Peyer's patch (tissue), 4 donors: ENCODE measurements at places on chromosomes 16 and 17. TPM values are rescaled to one million over a fixed set of nuclear protein-coding genes. Genes with fewer than 3 reads are reported as not detected.

GRCh38 chr17:56262803-56263202 is 109.5 kb downstream of the ANKFN1 start:
- no peak for DNase-seq

GRCh38 chr17:74099442-74100340 is 103.8 kb upstream of the RPL38 start:
- DNase-seq, result no peak

MRM3 gene
- total RNA-seq, result 17.0 TPM

- DNase-seq, result peak; percentile 95
These were observed at the start of gene NATD1 for GRCh38 chr17:21252796-21253645. Gene NATD1, minus strand, starts transcription at chr17:21253410. Its CDS starts 146 bp downstream, at chr17:21253264.

CFAP97D1 gene
- total RNA-seq, result not detected

DNA sequence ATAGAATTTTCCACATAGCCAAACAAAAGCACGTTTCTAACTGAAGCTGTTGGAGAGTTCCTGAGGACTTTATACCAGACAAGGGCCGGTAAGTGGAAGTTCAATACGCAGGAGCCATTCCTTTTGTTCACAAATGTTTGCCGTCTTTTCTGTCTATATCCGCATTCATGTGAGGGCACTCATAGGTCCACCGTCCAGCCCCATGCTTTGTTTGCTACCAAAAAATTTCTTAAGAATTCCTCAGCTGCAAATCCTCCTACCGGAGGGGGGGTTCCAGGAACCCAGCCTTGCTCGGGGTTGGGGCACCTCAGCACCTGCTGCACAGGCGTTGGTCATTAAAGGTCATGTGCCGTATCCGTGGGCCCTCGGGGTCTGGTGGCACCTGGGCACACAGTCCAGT is 276.8 kb downstream of the SEC14L1 start:
- no peak for DNase-seq

DNA sequence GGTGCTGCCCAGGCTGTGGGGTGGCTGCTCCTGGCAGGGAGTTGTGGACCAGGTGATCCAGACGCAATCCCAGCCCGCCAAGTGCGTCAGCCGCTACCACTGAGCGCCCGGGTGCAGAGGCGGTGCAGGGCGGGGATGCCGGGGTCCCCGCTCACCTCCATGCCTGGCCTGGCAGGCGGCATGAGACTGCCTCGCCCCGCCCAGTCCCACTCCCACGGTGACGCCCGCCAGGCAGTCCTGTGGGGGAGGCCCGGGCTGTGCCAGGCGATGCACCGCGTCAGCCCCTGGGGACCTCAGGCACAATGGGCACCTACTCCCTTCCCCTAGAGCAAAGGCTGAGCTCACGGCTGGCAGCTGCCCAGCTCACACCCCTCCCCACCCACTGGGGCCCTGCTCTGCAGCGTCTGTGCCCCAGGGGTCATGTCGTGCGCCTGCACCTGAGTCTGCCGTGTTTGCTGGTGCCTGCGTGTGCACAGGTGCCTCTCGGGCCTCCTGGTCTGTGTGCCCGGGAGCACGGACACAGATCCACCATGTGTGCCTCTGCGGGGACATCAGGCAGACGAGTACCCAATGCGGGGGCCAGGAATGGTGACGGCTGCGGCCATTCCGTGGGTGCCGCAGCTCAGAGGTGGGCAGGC is 5.3 kb downstream of the RPUSD1 start:
- no peak for DNase-seq

HSD17B1 gene
- not detected for total RNA-seq

- no peak for DNase-seq
These were observed 2.0 kb upstream of the RASL10B start for GRCh38 chr17:35729405-35729833.

DNA sequence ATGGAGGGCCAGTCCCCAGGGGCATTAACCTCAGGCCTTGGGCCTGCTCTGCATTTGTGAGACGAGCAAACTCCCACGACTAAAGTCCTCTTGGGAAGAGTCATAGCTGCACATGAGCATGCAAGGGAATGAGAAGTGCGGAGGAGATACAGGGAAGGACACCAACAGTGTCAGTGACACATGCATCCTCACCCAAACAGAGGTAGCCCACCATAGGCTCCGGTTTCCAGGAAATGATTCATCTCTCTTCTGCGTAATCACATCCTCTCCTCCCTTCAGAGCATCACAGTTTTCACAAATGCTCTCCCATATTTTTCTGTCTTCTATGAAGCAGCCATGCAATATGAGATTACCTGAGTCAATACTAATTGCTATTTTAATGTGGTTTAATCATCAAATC is 725.7 kb upstream of the GOT2 start:
- DNase-seq, result no peak

KRTAP1-5 gene
- not detected for total RNA-seq

AXIN2 gene
- total RNA-seq, result 16.5 TPM

DNA sequence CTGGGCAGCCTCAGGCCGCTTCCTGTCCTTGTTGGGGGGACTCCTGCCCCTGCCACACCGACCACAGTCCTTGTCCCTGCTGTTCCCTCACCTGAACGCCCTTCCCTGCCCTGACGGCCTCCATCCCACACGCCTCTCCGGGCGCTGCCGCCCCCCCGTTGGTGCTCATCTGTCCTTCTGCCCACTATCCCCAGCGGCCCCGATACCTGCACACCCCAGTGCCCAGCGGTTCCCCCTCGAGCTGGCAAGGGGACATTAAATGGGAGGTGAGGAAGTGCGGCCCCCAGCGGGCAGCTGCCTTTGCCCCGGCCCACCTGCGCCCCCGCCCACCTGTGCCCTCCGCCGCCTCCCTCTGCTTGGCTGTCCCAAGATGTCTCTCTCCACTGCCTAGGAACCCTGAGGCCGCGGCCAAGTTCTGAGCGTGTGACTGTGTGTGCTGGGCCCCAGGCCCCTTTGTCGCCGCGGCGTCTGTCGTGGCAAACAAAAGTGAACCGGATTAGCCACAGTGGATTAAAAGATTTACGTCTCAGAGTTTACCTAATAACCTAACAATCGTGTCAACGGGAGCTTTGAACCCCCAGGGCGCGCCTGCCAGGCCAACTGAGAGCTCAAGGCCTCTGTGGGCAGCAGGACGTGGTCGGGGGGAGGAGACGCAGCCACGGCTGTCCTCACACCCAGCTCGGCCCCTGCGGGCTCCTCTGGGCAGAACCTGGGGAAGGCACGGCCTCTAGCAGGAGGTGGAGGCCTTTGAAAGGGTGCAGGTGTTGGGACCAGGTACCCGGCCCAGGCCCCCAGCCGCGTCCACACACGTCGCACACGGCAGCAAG is 7.6 kb upstream of the AXIN1 start:
- DNase-seq, result no peak

TIMP2 gene
- 28.9 TPM for total RNA-seq

DNA sequence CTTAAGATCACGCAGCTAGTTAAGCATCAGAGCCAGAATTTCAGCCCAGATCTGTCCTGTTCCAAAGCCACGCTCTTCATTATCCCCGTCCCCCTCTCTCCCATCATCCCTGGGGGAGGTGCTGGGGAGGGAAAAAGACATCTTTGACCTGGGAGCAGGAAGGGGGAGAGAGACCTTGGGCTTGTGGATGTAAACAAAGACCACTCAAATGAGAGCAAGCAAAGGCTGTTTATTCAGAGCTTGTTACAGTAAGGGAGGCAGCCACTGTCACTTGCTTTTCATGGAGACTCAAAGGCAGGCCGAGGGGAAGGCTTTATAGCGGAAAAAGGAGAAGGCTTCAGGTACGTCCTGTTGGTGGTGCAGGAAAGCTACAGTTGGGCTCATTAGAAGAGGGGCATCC is 3.5 kb upstream of the RPRML start:
- no peak for DNase-seq

DNA sequence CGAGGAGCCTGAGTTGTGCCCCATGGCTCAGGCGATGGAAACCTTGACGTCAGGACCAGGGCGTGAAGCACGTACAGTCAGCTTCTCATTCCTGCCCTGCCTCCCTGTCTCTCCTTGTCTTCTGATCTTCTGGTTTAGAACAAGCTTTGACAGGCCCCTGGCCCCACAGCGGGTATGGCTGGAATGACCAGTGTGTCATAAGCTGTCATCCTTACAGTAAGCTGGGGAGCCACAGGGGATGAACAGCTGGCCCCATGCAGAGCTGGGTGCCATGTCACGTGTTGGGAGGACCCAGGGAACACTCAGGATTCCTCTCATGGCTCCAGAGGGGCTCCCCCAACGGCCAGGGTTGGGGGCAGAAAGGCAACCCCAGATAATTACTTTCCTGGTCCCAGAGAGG is 157.6 kb upstream of the PLCG2 start:
- no peak for DNase-seq

TBX6 gene
- total RNA-seq, result 0.53 TPM

GRCh38 chr17:27559506-27560481 is 71.2 kb upstream of the LGALS9 start:
- DNase-seq, result no peak

DNA sequence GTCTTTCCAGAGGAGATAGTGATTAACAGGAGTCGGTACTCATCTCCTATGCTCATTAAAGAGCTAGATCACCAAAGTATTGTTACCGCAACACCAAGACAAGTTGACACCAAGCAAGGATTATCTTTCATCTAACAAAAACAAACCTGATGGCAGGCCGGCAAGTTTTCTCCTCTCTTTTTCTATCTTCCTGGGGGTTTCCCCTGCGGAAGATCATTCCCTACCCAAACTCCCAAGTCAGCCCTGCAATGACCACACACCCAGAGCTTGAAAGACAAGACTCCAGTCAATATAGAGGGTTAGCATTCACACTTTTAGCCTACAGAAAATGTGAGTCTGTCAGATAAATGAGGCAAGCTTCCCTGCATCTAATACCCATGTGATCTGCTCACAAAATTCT is 312.1 kb downstream of the SOX9 start:
- DNase-seq, result no peak

DNA sequence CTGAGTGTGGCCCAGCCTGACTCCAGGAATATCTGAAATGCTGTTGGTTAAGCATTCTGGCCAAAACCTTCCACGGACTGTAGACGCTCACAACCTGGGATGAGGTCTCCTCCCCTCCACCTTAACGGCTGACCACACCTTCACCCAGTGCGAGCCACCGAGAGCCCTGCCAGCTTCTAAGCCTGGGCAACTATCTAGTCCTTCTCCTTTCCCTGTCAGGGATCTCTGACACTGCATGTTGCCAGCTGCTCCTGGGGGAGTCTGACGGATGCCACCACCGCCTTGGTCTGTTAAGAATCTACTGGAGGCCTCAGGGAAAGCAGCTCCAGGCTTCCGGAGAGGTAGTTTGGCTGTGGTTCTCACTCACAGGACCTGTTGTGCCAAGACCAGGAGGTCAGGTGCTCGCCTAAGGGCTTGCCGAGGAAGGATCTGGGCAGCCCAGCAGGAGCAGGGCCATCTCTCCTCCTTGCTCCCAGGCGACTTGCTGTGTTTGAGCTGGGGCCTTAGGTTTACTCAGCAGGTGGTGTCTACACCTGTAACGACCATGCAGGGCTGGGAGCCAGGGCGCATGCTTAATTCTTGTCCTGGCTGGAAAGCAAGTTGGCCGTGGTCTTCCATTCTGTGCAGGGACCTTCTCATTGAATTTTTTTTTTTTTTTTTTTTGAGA is 111.8 kb downstream of the NTN1 start:
- DNase-seq, result no peak

- no peak for DNase-seq
These were observed 6.4 kb downstream of the HAP1 start for GRCh38 chr17:41728056-41728455.

- no peak for DNase-seq
These were observed 112.2 kb downstream of the GOSR1 start for GRCh38 chr17:30589431-30589830.

DNA sequence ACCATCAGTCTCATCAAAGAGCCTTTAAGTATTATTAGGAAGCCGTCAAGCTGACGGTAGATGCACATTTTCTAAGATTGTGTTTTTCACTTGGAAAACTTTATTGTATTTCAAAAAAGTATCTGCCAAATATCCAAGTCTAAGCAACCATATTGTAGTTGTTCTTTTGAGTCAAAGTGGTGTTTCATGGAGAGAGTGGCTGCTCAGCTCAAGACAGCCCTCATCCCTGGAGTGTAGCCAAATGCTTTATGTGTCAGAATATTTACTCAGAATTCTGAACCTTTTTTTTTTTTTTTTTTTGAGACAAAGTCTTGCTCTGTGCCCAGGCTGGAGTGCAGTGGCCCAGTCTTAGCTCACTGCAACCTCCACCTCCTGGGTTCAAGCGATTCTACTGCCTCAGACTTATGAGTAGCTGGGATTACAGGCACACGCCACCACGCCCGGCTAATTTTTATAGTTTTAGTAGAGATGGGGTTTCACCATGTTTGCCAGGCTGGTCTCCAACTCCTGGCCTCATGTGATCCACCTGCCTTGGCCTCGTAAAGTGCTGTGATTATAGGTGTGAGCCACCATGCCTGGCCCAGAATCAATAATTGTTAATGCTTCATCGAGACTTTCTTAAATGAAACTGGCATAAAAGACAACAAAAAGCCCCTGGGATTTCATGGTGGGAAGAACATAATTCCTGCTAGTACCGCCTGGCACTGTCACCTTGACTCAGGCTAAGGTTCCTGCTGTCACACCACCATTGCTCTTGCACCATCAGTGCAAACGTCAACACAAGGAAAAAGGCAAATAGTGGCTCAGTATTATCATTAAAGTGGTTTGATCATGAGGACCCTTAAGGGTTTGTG is 45.5 kb downstream of the PRKCA start:
- no peak for DNase-seq

DNA sequence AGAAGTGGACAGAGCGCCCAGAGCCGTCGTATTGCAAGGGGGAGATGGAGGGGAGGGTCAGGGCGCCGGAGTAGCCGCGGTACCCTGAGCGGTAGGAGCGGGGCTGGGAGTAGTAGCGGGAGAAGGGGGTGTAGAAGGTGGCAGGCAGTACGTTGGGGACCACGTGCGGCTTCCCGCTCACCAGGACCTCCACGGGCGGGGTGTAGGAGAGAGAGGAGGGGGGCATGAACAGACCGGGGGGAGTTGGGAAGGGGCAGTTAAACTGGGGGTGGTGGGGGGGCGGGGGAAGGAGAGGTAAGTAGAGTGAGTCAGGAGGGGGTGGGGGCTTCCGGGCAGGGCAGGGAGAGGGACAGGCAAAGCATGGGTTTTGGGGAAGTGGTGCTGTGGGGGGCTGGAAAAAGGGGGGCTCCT is 16.8 kb downstream of the ST6GALNAC2 start:
- no peak for DNase-seq

- DNase-seq, result no peak
These were observed 49.2 kb downstream of the MYH11 start for GRCh38 chr16:15807603-15808009.
